AG04449 (cell line): ENCODE measurements at places on chromosomes 2 and 18.

DNA sequence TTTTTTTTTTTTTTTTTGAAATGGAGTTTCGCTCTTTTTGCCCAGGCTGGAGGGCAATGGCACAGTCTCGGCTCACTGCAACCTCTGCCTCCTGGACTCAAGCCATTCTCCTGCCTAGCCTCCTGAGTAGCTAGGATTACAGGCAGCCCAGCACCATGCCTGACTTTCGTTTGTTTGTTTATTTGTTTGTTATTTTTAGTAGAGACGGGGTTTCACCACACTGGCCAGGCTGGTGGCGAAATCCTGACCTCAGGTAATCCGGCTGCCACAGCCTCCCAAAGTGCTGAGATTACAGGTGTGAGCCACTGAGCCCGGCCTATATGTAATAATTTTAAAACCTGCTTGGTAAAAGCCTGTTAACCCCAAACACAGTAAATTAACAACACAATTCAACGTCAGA, 435.7 kb downstream of the LRRTM4 start:
- no peak for DNase-seq

- no peak for DNase-seq
Observed at GRCh38 chr2:199042660-199043379, 414.9 kb downstream of the SATB2 start.

DNA sequence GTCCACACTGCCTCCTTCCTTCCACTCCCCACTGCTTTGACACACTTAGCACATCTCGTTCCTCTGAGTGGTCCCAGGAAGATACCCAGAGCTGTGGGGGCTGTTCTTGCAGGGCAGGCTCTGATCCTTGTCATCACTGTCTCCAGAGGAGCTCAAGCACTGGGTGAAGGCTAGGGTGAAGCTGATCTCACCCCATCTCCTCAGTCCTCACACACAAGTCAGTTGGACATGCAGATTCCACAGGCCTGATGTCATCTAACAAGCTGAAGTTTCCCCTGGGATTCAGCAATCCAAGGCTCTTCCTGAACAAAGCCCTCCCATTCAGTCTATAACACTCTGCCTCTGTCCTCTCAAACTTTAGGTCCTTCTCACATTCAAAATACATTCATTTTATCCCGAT, 90.6 kb upstream of the RAB6C start:
- peak; percentile 4 for DNase-seq

DNA sequence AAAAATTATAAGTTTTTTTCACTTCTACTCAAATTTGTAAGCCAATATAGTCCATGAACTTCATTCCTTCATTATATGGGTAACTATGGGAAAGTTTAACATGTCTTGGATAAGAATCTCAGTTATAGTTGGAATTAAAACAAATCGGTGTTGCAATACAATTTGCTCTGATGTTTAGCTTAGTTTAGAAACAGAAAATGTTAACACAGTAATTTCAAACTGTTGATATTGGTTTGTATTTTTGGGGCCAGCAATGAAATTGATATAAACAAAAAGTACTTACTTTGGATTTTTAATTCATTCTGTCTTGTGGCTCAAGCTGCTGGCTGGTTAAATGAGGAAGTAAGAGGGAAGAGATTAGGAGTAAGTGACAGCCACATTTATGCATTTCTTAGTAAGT, 368.5 kb upstream of the NT5C1B start:
- DNase-seq = no peak

GRCh38 chr2:238254095-238254723, 14.4 kb upstream of the HES6 start:
- DNase-seq = no peak

GRCh38 chr2:233363744-233364235, 9.5 kb downstream of the DGKD start:
- DNase-seq = no peak

DNA sequence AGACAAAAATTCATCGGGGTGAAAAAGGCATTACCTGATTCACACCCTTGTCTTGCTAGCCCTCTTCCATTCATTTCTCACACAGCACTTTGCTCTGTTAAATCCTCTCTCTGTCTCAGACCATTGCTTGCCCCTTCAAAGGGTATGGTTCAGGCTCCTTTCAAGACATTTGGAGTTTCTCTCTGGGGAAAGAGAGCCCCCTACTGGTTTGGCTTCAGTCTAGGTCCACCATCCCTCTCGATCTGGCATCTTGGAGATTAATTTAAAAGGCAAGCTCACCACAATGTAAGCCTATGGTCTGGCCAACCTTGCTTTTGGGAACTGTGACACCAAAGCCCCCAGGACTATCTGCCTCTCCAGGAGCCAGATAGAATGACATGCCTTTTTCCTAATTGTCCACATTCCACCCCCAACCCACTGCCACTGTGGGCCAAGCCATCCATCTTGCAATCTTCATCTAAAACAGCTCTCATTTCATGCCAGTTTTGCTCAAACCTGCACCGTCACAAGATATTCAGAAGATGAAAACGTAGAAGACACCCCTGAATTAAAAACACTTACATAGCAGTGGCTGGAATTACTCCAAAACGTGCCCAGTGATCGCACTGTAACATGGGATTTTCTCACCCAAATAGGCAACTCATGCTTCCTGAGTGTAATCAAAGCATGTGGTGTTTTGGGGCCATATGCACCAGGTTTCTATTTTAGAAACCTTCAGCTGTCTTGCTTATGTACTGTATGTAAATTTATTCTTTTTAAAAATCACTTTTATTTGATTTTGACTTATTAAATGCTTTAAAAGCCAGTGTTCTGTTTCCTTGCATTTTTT, 93.9 kb downstream of the FARSB start:
- no peak for DNase-seq

GRCh38 chr2:38093527-38094165, 17.7 kb upstream of the CYP1B1 start:
- no peak for DNase-seq

- DNase-seq = no peak
Observed at GRCh38 chr2:72718876-72719275, 107.0 kb downstream of the EXOC6B start.

DNA sequence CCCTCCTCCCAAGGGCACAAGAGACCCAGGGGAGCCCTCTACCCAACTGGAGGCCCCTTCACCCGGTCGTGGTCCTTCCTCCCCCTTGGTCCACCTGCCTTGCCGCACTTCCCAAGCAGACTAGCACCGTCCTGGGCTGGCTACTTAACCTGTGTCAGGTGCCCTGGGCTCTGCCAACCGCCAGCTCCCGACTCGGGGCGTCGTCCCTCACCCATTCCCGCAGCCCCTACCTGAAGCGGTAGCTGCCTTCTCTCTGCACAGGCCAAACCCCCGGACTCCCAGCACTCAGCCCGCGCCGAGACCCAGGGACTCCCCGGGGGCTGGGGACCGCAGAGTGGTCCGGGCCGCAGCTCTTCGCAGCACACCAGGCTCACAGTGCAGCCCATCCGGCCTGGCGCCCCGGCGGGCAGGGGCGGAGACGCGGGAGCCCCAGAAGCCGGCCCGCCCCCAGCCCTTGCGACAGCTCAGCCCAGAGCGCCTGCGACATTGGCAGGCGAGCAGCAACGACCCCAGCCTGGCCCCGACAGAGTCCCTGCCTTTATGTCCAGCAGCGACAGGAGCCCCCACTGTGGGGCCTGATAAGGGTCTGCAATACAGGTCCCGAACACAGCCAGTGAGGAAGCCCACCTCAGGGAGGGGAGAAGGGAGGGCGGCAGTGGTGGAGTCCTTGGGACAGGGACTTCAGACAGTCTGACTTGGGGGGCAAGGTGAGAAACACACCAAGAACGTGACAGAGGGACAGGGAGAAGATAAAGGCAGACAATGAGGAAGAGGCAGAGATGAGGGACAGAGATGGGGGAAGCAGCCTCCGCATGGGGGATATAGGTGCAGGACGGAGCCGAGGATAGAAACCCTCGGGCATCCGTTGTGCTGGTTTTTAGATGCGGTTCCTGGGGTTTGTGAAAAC, 31.0 kb upstream of the TNS1 start:
- DNase-seq = no peak

DNA sequence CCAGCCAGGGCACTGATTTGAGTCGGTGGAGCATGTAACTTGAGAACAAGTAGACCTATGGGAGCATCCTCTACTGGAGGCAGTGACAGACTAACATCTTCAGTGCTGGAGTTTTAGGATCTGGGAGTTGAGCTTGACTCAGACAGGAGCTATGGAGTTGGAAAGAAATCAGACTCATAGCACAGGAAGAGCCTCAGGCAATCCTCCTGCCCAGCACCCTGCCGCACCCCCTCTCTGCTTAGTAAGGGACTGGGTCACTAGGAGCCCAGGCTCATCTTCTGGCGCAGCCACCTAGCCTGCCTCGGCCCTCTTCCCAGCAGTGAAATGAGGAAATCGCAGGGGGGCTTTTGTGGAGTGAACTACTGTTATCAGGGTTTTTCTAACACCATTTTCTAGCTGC, 3.6 kb downstream of the ARID5A start:
- DNase-seq = no peak

DNA sequence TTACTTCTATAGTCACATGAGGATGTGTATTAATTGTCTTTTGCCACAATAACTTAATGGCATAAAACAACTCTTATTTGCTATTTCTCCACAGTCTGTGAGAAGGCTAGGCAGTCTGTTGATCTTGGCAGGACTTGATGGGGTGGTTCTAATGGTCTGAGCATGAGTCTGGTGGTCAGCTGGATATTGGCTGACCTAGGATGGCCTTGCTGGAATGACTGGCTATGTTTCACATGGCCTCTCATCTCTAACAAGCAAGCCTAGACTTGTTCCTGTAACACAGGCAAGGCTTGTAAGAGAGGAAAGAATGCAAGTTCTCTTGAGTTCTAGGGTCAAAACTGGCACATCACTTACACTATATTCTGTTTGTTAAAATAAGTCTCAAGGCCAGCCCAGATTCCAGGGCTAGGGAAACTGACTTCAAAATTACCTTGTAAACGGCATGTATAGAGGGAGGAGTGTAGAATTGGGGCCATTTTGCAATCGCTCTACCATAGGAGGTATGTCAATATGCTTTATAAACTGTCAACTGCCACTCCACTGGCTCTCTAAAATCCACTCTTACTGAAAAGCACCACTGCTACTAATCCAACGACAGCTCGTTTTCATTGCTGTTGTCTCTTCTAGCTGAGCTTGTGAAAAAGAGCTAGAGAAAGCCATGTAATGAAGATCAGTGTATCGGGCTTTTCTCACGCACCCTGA, 325.0 kb upstream of the PKDCC start:
- no peak for DNase-seq

GRCh38 chr18:23057096-23057495, 78.2 kb upstream of the CABLES1 start:
- no peak for DNase-seq

- no peak for DNase-seq
Observed at GRCh38 chr2:137000811-137001210, 235.5 kb downstream of the THSD7B start.

- no peak for DNase-seq
Observed at GRCh38 chr2:213066443-213066743, 85.0 kb downstream of the IKZF2 start.

DNA sequence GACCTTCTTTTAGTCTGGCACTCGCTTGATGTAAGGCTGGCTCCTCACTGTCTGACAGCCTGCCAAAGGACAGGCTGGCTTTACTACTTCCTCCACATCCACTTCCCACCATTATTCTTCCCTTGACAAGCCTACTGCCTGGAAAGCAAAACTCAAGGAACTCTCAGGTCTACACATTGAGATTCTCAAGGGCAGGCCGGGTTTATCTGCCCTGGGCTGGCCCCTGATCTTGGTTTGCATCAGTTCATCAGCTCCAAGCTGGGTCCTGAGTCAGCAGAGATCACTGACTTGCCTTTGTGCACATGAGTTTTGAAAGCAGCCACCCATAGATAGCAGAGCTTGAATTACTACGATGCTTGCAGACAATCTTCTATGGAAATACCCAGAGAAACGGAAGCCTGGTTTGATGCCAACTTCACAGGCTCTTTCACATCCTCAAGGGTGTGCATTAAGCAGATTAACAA, 53.9 kb downstream of the KCTD18 start:
- DNase-seq = no peak

DNA sequence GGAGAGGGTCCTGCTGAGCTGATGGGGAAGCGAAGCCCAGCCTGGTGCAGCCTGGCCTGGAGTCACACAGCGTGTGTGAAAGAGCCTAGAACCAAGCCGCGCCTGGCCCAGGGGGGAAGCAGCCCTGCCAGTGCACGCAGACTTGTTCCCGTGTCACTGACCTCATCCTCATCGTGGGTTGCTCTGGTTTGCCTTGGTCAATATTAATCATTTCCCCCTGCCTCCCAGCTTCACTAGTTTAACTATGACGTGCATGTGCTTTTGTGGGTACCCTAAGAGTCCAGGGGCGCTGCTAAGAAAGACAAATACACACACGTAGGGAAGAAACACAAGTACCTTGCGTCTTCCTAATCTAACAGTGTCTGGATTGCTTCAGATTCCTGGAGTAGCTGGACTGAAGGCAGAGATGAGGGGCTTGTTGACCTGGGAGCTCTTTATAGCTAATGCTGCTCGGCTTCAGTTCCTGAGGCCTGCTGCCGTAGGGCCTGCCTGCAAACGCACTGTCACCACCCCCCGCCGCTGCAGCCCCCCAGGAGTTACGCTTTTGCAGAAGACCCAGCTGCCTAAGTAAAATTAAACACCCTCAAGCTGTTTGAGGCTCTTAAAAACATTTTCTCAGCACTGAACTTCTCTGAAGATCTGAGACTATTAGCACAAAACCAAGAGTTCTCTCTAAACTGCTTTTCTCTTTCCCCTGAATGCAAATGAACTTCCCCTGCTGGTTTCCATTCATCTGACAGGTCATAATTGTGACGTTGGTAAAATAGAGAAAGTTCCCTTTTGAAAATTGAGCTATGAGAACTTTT, 159.2 kb downstream of the FAM210A start:
- DNase-seq = no peak

DNA sequence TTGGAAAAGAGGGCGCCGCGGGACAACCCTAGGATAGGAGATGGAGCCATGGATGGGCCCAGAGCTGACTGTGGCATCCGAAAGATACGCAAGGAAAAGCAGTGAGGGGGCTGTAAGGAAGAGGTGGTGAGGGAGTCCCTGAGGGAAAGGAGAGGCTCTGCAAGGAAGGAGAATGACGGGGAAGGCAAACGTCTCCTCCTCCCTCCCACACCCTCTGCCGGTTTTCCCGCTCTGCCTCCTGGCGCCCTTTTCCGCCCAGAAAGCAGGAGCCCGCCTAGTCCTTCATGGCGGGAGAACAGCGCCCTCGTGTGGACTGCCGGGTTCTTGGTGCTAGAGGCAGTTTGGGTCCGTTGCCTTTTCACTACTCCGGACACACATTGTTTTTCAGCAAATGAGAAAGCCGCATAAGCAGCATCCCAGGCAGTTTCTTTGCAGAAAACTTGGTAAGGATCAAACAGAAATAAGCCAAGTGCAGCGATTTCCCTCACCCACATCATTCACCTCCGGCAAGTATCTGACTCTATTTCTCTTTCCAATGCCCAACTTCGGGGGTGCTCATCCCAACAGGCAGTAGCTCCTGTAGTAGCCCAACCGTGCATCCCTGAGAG, 200.4 kb downstream of the INO80D start:
- DNase-seq = no peak
